ENCODE measurements at places on chromosomes 12 and 14.

DNA sequence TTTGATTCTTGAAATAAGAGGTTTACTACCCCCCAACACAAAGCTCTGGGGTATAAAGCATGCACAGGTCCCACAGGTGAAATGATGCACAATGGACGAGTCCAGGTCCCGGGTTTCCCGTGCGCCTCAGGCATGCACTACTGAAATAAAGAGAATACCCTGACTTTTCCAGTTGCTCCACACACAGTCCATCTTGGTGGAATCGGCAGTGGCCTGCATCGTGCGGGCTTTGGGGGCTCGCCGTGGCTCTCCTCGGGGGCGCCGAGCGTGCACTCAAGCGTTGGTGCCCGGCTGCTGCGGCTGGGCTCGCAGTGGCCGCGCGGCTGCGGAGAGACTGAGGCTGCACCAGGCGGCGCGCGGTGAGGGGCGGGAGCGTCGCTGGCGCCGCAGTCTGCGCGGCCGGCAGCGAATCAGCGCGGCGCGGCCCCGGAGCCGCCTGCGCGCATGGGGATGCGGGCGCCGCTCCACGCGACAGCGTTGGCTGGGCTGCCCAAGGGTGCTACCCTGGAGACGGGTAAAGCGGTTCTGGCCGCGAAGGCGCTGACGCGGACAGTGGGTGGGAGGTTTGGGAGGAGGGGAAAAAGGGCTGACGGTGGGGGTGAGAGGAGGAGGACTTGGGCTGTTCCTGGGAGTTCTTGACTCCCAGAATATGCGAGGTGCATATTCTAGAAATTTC, 53.8 kb upstream of the CCDC175 start:
- DNase-seq, result peak; percentile 68

DNA sequence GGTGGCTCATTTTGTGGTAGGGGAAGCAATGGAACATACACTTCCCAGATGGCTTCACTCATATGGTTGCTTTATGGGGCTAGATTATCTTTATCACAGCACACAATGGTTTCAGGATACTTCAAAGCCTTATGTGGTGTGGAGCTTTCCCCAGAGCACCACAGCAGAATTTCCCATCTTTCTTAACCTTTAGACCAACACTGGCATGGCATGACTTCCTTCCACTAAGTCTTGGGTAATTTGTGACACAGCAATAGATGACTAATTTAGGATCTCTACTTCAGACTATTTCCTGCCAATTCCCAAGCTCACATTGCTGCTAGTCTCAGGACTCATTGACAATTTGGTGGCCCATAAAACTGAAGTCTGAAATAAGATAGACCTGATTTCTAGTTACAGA, 36.9 kb upstream of the DCN start:
- DNase-seq, result no peak

DNA sequence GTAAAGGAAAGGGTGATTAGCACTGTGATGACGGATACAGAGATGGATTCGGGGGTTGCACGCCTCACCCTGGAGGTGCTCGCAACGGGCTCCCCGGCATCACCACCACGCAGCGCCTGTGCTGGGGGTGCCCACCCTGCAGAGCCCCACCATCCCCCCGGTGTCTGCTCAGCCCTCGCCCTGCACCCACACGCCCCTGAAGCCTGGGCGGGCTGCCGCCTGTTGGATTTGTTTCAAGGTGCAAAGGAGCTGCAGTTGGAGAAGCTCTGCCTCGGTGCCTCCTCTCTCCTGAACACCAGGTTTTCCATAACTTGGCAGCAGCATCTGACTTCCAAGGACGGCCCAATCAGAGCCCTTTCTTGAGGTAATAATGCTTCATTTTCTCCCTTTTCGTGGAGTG, 106.1 kb upstream of the TMEM132D start:
- DNase-seq, result no peak

GRCh38 chr14:23186913-23187654, 3.6 kb upstream of the SLC7A8 start:
- DNase-seq, result peak; percentile 57

- DNase-seq, result no peak
Observed at GRCh38 chr12:98856897-98857540, 211.9 kb downstream of the APAF1 start.

DNA sequence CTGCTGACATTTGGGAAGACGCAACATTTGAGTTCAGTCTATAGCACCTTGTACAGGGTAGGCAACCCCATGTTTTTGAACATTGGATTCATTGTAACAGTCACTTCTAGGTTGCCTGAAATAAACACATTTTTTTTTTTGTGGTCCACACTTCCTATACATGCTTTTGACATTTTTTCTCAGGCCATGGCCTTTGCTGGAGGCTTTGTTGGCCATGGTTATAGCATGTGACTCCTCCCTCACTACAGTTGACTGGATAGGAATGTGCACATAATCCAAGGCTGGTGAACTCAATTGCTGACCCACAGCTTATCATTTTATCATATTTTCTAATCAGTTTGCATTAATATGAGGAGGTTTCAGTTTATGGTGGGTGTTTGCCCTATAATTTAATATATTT, 60.6 kb downstream of the TMEM117 start:
- no peak for DNase-seq

DNA sequence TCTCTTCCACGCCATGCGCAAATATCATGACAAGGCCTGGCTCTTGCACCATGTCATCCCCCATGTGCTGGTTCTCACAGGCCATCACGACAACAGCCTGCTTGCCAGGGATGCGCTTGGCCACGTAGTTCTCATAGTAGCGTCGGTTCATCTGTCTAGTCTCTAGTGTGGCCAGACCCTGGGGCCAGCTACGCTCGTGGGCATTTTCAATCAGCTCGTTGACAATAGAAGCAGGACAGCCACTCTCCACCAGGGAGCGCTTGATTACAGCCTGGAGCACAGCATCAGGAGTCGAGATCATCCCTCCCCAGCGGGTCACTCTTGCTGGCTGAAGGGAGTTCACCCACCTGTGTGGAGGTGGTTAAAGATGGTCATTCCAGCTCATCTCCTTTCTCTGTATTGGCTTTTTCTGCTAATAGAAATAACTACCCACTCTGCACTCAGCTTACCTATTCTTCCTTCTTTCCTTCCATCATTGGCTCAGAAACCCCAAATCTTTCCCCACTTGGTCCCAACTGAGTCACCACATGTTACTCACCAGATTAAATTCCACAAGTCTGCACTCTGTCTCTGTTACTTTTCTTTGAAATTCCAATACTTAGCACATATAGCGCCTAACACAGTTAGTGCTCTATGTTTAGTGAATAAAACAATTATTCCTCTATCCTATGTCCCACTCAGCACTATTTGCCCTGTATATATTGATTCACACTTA, 15.1 kb downstream of the RNF41 start:
- DNase-seq, result peak; percentile 30

DNA sequence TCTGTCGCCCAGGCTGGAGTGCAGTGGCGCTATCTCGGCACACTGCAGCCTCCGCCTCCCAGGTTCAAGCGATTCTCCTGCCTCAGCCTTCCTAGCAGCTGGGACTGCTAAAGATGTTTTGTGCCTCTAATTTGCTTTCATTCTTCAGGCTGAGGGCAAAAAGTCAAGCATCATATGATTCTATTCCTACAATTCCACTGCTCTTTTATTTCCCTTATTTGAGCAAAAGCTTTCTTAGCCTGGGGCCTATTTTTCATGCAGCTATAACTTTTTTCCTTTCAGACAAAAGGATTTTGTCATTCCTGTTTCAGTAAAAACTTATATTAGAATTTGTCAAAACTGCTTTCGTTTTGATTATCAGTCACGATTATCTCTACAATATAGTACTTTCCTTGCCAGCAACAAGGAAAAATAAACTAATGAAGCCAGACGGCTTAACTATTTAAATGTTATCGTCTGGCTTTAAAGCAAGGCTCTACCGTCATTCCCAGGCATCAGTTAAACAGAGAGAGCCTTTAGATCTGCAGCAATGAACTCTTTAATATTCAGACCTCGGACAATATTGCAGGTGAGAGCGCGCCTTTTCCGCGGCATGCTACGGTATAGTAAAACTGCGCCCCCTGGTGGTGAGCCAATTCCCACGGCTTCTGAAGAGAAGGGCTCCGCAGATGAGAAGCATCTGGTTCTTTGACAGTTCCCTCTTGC, 1.4 kb upstream of the SLC2A13 start:
- peak; percentile 94 for DNase-seq

DNA sequence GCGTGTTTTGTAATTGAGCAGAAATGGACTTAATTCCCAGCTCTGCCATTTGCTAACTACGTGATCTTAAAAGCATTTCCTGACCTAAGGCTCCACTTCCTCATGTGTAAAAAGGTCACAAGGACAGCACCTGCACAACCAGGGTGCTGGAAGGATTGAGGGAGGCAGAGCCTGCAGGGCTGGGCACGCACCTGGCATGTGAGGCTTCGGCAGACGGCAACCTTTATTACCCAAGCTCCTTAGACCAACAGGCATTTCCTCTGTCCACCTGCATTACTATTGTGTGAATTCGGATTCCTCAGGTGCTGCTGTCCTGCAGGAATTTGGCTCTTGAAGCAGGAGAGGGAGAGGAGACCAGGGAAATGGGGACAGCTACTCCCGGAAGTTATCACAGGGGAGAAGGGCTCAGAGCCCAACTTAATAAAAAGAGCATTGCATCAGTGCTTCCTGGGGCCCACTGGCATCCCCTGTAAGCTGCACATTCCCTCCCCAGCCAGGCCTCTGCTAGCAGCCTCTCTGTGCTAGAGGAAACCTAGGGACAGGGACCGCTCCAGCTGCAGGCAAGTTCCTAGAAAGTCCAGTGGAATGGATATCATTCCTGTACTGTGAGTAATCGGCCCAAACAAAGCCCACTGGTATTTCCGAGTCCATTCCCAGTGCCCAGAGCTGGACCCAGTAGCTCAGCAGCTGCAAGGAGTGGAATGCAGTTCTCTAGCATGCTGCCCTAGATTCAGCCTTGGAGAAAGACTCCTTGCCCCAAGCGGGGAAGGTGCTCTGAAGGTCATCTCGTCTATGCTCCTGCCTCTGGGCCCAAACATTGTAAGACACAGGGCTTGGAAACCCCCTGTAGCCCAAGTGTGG, 157.1 kb upstream of the CCND2 start:
- DNase-seq, result no peak

DNA sequence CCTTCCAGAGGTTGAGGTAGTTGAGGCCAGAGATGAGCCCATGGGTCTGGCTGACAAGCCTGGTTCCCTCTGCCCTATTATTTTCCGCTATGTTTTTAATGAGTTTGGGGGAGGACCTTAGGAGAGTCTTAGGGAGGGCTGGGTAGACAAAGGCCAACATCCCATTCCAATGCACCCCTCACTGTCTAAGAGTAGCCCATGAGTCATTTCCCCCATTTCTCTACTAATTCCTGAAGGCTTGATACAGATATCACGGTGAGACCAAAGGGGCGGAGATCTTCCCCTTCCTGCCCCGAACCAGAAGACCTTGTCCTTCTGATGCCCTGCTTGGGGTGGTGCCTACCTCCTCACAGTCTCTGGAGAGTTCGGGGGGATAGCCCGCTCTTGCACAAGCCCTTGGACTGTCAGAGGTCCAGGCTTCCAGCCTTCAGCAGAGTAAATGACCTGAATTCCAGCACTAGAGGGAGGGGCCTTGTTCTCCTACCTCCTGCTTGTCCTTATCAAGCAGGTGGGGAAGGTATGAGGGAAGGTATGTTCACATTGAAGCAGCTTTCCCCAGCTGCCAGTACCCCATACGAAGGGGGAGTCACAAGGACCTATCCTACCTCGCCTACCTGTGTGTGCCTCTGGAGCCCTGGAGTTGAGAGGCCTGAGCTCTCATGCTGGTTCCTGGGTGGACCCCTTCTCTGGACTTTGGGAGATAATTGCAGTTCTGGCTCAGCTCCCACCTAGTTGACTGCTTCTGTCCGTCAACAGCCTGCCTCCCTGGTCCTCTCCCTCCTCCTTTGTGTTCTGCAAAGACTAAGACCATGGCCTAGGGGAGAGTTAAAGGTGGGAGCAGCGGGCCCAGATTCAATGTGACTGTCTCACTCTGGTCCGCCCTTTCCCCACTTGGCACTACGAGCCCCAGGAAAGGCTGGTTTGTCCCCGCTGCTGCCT, 3.7 kb downstream of the PSMB11 start:
- DNase-seq, result no peak

- no peak for DNase-seq
Observed at GRCh38 chr12:125203145-125203765, 138.0 kb downstream of the AACS start.

GRCh38 chr12:131620946-131621681, 89.8 kb upstream of the SFSWAP start:
- DNase-seq, result no peak

DNA sequence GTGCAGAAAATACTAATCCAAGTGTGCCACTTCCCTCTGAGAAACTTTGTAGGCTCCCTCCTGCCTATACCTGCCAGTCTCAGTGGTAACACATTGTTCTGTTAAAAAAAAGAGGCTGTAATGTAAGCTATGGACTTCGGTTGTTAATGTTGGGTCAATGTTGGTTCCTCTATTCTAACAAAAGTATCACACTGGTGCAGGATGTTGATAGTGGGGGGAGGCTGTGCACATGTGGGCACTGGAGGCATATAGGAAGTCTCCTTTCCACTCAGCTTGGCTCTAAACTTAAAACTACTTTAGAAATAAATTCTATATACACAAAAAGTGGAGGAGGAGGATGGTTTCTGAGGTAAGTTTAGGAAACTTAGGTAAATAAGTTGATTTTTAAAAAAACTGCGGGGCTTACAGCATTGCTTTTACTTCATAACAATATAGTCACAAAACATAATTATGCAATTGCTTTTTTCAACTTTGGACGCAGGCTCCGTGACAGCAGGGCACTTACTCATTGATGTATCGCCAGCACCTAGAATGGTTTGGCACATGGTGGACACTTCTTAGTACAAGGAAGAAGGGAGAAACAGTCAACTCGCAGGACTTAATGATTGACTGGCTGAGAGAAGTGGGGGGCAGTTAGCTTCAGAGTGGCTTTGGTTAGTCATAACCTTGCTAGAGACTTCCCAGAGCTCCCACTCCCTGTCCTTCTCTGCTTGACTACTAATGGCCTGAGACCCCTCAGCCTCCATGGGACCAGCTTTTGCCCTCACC, 7.9 kb upstream of the NYNRIN start:
- DNase-seq, result no peak

DNA sequence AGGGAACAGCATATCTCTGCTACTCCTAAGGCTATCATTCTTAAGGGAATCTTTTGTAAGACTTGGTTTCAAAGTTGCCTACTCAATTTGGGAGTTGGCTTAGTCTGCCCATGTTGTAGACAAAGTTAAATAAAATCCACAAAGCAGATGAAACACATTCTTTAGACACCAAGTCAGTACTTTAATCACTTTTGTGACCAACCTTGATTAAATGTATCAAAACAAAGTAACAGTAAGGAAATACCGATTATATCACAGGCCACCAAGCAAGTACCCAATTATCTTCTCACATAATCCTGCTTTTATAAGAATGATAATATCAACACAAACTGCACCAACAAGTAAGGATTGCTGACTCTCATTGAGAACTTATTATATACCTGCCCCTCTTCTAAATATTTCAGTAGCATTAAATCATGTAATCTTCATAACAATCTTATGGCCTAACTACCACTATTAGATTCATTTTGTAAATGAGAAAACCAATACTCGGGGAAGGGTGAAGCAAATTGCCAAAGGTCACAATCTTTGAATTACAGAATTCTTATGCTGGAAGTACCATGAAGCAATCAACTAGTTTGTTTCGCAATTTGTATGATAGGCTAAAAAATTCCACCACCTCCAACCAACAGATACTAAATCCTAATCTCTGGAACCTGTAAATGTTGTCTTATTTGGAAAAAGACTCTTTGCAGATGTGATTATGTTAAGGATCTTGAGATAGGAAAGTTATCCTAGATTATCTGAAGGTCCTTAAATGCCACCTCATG, 12.6 kb upstream of the DIO2 start:
- DNase-seq, result no peak

Data from NCI-H345 (cell line).